ENCODE measurements at places on chromosomes 4 and X.

- DNase-seq, result peak; percentile 64
These were observed 667 bp downstream of the G3BP2 start for GRCh38 chr4:75672461-75673026.

- DNase-seq, result no peak
These were observed 254.4 kb upstream of the CXXC4 start for GRCh38 chr4:104749062-104749461.

- DNase-seq, result peak; percentile 1
These were observed 31.8 kb upstream of the MAGEB2 start for GRCh38 chrX:30183554-30183953.

- DNase-seq, result no peak
These were observed 4.7 kb downstream of the USP51 start for GRCh38 chrX:55484948-55485347.

DNA sequence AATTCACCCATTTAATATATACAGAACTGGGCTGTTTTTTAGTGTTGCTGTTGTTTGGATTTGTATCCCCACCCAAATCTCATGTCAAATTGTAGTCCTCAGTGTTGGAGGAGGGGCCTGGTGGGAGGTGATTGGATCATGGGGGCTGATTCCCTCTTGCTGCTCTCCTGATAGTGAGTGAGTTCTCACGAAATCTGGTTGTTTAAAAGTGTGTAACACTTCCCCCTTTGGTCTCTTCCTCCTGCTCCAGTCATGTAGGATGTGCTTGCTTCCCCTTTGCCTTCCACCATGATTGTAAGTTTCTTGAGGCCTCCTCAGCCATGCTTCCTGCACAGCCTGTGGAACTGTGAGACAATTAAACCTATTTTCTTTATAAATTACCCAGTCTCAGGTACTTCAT is 141.6 kb upstream of the AADAT start:
- DNase-seq, result no peak

- no peak for DNase-seq
These were observed 23.4 kb downstream of the FBXW7 start for GRCh38 chr4:152512483-152512882.

DNA sequence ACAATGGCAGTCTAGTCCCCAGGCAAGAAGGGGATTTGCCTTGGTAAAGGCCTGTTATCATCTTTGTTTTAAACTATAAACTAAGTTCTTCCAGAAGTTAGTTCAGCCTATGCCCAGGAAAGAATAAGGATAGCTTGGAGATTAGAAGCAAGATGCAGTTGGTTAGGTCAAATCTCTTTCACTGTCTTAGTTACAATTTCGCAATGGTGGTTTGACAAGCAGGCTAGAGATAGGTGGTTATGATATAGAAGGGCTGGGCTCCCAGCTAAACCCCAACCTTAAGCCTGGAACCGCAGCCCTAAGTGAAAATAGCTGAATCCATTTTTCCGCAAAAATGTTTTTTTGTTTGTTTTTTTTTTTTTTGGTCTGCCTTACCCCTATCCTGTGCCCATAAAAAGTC is 41.8 kb upstream of the NEIL3 start:
- DNase-seq, result no peak

DNA sequence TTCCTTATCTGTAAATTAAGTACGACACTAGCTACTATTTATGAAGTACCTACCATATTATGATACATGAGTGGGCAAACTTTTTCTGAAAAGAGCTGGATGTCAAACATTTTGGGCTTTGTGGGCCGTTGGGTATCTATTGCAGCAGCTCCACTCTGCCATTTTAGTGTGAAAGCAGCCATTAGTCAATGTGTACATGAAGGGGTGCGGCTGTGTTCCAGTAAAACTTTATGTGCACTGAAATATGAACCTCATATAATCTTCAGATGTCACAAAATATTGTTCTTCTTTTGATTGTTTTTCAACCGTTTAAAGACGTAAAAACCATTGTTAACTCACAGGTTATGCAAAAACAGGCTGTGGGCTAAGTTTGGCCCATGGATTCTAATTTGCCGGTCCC is 14.1 kb downstream of the PRPS2 start:
- DNase-seq, result no peak

GRCh38 chr4:41095973-41096372 is 118.4 kb downstream of the APBB2 start:
- peak; percentile 83 for DNase-seq

DNA sequence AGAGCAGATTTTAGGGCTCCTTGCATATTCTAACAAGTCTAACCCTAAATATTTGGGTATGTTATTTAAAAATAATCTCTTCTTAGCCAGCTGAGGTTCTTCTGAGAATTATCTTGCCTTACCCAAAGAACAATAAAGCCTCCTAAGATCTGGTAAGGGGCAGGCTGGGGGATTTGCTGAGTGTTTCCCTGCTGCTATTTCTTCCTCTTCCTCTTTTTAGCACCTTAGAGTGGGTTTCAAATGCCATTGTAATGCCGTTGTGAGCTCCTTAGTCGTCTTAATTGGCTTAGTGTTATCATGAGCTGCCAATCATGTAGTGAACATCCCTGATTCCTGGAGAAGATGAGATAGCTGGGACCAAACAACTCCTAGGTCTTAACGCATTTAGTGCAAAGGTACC is 15.4 kb downstream of the STOX2 start:
- no peak for DNase-seq

GRCh38 chr4:80058740-80059139 is 14.3 kb downstream of the ANTXR2 start:
- peak; percentile 8 for DNase-seq

DNA sequence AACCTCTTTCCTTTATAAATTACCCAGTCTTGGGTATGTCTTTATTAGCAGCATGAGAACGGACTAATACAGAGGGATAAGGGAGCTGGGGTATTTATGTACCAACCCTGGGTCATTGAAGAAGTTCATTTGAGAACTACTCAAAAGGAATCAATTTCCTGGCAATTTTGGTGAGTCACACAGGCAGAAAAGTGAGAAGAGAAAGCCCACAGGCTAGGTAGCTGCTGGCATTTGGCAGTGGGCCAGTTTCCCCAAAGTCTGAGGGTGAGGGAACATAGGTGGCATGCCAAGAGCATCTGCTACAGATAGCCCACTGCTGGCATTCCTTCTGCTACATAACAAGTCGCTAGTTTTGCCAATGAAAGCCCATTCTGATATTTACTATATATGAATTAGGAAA is 411.2 kb downstream of the MID1IP1 start:
- DNase-seq, result no peak

- peak; percentile 62 for DNase-seq
These were observed 29.4 kb downstream of the FGF5 start for GRCh38 chr4:80295826-80296225.

- peak; percentile 37 for DNase-seq
These were observed 113.5 kb upstream of the USP9X start for GRCh38 chrX:40971736-40972135.

DNA sequence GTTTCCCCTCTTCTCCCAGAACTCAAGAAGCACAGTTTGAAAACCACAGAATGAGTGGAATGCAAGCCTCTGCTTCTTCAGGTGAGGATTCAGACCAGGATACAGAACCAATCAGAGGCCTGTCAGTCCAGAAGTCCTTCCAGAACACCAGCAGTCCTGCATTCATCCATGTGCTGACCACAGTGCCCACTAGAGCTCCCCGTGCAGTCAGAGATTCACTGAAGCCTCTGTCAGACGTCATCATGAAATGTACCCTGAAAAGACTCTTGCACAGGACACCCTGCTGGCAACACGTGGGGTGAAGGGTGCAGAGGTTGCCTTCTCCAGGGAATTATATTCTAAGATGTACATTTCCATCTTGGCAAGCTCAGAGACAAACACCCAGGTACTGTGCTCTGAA is 75.9 kb upstream of the LSM6 start:
- DNase-seq, result no peak

GRCh38 chr4:118314221-118314620 is 38.6 kb downstream of the PRSS12 start:
- no peak for DNase-seq

DNA sequence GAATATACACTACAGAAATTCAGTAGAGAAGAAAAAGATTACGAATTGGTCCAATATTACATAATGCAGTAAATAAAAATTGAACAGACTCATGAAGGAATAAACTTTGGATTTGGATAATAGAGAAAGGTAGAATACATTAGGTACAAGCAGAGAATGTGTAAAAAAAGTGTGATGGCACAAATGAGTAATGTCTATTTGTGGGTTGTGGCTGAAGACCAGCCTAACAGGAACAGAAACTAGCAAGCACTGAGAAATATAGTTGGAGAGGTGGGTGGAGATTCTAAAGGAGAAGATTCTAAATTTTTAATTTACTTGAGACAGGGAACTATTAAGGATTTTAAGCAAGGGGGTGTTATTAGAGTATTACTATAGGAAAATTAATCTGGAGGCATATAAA is 15.2 kb upstream of the CLOCK start:
- DNase-seq, result no peak

GRCh38 chr4:2742081-2742822 is 13.9 kb downstream of the TNIP2 start:
- no peak for DNase-seq

- no peak for DNase-seq
These were observed 2.9 kb upstream of the LEF1 start for GRCh38 chr4:108171339-108172230.

DNA sequence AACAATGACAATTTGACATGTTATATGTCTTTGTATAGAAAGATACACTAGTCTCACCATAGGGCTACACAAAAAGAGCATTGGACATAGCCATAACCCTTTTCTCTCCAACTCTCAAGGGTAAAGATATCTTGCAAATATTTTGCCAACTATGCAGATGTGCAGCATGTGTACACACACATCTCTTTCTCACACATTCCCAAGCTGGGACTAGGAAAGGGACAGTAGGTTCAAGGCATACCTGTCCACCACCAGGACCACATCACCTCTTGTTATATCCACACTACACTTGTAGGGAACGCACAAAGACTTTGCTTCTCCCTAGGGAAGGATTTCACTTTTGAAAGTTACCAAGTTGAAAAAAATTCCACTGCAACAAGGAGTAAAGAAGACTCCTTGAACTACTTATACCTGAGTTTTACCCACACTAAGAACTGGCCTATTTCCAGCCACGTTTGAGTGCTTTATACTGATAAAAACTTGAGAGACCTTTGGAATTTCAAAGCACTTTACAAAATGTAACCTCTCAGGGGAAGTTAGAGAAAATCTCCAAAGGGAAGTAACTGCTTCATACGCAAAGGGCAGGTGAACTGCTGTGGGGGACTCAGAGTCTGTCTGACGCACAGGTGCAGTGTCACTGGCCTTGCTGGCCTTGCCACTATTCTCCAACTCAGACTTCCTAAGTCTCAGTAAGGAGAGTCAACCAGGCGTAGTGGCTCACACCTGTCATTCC is 36.9 kb downstream of the NR3C2 start:
- DNase-seq, result no peak

DNA sequence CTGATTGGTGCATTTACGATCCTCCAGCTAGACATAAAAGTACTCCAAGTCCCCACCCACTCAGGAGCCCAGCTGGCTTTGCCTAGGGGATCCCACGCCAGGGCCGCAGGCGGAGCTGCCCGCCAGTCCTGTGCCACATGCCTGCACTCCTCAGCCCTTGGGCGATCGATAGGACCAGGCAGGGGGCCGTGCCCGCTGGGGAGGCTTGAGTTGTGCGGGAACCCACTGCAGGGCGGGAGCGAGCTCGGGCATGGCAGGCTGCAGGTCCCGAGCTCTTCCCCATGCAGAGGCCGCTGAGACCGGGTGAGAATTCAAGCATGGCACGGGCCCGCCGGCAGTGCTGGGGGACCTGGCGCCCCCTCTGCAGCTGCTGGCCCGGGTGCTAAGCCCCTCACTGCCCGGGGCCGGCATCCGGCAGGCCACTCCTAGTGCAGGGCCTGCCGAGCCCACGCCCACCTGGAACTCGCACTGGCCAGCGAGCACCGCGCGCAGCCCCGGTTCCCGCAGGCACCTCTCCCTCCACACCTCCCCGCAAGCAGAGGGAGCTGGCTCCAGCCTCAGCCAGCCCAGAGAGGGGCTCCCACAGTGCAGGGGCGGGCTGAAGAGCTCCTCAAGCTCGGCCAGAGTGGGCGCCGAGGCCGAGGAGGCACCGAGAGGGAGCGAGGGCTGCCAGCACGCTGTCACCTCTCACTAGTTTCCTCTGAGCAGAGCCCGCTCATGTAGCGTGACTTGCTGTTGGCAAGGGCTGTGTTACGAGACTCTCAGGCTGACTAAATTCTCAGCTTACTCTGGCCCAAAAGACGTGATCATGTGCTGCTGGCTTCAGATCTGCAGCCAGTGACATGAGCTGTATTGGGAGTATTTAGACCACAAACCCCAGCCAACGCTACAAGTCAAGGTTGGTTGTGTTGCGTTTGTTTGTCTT is 87.5 kb downstream of the TRAPPC11 start:
- DNase-seq, result no peak

- DNase-seq, result no peak
These were observed 27.5 kb downstream of the SULT1E1 start for GRCh38 chr4:69832326-69833030.

DNA sequence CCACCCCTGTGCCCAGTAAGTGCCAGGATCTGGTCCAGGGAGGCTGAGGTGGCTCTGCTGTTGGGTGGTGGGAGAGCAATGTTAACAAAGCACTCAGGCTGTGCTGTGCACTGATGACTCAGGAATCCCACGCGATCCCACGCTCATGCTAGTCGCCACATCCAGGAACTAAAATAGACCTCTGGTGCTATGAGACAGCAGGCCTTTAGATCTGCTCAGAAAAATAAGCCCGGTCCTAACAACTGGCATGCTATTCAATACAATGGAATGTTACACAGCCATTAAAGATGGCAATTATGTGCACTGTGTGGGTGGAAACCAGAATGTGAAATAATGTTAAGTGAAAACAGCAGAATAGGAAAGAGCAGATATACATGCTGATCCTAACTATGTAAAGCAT is 26.0 kb downstream of the ARL13A start:
- DNase-seq, result peak; percentile 90

GRCh38 chrX:21946925-21947641 is 6.6 kb downstream of the SMS start:
- DNase-seq, result peak; percentile 59

DNA sequence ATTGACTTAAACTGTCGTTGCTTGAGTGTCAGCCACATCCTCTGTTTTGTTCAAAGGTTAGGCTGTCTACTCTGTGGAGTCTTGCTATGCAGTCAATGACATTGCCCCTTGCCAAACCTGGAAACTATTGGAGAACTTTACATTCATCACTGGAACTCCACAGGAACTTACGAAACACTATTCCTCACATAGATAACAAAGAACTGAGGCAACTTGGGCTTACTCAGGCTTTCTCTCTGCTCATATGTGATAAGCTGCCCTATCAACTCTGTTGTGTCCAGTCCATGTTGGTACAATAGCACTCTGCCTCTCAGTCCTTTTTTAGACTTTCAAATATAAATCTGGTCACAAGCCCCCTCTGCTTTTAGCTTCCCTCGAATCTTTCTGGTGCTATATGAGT is 9.4 kb downstream of the NPY5R start:
- DNase-seq, result no peak

- DNase-seq, result no peak
These were observed 28.0 kb downstream of the DMD start for GRCh38 chrX:33183361-33183760.

- no peak for DNase-seq
These were observed 2362.4 kb upstream of the TENM3 start for GRCh38 chr4:179880756-179881155.

- no peak for DNase-seq
These were observed 3.1 kb upstream of the PPP2R2C start for GRCh38 chr4:6475492-6476020.

- no peak for DNase-seq
These were observed 1449.2 kb downstream of the C4orf33 start for GRCh38 chr4:130545171-130545570.

- DNase-seq, result no peak
These were observed 22.1 kb downstream of the ANXA5 start for GRCh38 chr4:121674696-121675095.

Data from EH (cell line).